Stimulated activated CD8-positive, alpha-beta memory T cell treated with anti-CD3 and anti-CD28 coated beads, Interleukin-4, amount 100 ng/mL, for 4 hours (primary cell): ENCODE measurements at places on chromosomes 12 and 14.

GRCh38 chr14:58665773-58666500 is 28.2 kb downstream of the DACT1 start:
- DNase-seq: no peak

GRCh38 chr14:74863274-74863673 is 12.7 kb downstream of the PROX2 start:
- DNase-seq: no peak

DNA sequence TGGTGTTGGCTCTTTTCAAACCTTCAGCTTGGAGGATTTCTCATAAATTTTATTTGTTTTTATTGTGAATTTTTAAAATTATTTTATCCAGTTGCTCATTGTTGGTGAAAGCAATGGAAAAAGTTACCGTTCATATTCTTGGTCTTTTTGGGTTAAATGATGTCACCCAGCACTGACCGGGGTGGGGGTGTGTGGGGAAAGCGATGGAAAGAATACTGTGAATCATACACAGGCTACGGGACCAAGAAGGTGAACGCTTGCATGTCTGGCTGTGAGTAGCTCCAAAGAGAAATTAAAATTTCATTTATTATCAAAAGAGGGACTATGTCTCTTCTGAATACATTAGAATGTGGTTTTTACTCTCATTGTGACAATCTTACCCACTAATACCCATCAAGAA is 430.1 kb downstream of the AEBP2 start:
- DNase-seq: no peak

DNA sequence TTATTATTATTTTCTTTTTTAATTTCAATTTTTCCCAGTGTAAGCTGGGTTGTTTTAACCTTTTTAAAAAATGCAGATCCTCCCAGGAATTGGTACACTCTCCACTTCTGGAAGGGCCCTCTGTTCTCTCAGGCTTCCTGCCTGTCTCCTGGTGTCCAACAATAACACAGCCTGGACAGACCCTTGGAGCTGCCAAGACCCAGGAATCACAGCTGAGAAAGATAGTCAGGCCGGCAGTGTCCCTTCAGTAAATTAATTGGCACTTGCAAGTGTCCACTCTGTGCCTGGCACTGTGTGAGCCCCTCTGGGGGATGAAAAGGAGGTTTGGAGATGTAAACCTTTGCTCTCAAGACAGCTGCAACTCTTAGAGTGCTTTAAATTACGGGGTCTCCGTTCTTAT is 113.3 kb downstream of the SMOC1 start:
- DNase-seq: no peak

- DNase-seq: no peak
Measured at GRCh38 chr12:66516133-66516532, 162.7 kb downstream of the GRIP1 start.

GRCh38 chr14:69395929-69396328 is 2.2 kb downstream of the ERH start:
- no peak for DNase-seq

DNA sequence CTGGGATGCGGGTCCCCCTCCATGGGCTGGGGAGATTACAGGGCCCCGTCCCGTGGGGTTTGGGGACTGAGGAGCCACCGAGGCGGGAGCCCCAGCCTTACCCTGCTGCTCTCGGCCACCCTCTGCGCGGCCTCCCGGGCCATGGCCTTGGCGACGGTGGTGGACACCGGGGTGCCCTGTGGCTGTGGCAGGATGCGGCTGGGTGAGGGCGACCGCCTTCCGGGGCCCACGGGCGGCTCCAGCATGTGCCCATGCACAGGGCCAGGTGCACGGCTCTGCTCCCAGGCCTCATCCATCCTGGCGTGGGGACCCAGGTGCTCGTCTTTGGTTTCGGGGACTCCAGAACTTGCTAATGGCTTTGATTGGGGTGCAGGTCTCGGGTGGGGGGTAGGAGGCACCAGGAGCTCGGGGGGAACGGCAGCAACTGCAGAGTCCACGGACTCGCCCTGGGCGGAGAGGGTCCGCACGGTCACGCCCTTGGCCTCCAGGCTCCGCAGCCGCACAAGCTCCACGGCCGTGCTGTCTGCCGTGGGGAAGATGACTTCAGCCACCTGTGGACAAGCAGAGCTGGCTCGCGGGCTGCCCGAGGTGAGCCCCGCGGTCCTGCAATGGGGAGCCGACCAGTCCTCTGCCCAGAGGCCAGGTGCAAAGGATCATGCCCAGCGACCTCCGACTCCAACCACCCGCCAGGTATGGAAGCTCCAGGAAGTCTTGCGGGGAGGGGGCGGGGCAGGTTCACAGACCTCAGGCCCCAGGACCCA is 99.2 kb downstream of the PIWIL1 start:
- DNase-seq: no peak
